Stimulated activated CD4-positive, alpha-beta T cell treated with anti-CD3 and anti-CD28 coated beads, Interleukin-15, amount 100 ng/mL, for 48 hours (primary cell): ENCODE measurements at places on chromosomes 1 and 21.

GRCh38 chr1:165116732-165117131, 239.8 kb downstream of the LMX1A start:
- DNase-seq = no peak

DNA sequence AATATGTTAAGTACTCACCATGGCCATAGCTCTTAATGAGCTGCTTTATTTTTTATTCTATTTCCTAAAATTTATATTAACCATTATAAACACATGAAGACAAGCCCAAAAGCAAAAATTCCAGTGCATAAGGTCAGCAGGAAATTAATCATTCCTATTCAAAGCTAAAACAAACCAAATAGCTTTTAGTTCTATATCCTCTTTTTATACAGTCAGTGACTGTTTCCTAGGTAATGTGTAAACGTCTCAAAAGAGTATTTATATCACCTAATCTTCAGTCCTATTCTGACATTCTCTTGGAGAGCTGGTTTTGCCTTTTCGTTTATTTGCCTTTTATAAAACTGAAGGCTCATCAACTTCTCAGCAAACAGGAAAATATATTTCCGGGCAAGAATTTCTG, 4.2 kb downstream of the GOLPH3L start:
- DNase-seq = no peak

DNA sequence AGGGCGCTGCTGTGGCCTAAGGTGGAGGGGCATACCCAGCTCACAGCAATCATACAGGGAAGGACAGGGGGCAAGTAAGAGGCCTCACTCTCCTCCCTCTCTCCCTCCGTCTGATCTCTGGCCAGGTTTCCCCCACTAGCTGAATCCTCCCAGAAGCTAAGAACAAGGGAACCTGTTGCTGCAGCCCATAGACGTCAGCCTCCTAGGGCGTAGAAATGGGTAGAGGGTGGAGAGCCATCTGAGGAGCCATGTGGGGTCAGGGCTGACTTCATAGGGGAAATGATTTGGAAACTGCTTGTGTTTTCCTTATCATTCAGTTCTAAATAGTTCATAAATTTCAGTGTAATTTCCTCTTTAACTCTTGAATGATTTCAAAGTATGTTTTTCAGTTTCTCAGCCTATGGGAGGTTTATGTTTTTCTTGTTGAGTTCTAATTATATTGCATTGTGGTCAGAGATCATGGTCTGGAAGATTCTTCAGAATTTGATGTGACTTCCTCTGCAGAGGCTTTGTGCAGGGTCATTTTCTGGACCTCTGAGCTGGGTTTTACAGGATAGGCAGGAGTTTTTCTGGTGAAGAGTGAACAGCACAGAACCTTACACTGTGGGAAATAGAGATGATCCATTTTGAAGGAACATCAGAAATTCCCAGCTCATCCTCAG, 2.3 kb upstream of the MOB3C start:
- no peak for DNase-seq

GRCh38 chr1:13948888-13949391, 249.0 kb downstream of the PRDM2 start:
- no peak for DNase-seq

DNA sequence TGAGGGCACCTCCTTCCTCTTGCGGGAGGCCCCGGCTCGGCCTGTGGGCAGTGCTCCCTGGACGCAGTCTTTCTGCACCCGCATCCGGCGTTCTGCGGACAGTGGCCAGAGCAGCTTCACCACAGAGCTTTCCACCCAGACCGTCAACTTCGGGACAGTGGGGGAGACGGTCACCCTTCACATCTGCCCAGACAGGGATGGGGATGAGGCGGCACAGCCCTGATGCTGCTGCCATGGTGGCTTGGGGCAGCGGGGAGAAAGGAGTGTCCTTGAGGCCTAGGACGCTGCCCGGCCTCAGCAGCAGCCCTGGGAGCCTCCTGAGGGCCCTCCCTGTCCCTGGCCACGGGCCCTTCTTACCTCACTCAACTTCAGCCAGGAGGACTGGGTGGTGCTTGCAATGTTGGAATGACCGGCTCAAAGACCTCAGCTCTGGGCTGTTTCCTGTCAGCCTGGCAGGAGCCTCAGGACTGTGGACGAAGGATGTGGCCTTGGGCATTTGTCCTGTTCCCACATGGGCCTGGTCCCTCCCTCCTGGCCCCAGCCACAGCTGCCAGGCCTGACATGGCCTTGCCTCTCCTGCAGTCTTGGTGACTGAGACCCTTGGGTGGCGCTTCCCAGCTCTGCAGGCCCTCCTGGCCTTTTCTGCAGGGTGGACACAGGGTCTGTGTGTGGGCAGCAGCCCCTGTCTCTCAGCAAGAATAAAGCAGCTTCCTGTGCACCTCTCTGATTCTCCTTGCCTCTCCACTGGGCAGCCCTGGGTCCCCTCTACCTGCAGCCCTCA, 45.9 kb downstream of the TRIM11 start:
- no peak for DNase-seq

DNA sequence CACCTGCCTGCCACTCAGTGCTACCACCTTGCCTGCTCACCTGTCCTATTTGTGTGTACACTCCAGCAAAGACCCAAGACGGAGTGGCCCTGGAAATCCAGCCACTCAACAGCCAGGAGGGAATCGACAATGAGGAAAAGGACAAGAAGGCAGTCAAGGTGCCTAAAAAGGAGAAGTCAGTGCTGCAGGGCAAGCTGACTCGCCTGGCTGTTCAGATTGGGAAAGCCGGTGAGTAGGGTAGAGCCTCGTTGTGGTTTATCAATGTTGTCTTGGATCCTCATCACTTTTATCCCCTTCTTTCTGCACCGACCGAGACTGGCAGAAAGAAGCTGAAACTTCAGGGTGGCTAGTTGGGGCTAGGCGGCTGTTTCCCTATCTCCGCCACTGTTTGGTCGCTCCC, 61.4 kb upstream of the LAX1 start:
- DNase-seq = no peak

- no peak for DNase-seq
Measured at GRCh38 chr1:88061492-88062177, 622.4 kb upstream of the PKN2 start.
